ENCODE measurements at places on chromosomes 1 and 21.
A peak's percentile ranks its signal among the peaks of the same experiment; 100 is the strongest.

GRCh38 chr1:36456391-36456928, 6.2 kb upstream of the OSCP1 start:
- DNase-seq: no peak

- DNase-seq: no peak
Measured at GRCh38 chr1:28466226-28466778, 39.5 kb upstream of the RCC1 start.

DNA sequence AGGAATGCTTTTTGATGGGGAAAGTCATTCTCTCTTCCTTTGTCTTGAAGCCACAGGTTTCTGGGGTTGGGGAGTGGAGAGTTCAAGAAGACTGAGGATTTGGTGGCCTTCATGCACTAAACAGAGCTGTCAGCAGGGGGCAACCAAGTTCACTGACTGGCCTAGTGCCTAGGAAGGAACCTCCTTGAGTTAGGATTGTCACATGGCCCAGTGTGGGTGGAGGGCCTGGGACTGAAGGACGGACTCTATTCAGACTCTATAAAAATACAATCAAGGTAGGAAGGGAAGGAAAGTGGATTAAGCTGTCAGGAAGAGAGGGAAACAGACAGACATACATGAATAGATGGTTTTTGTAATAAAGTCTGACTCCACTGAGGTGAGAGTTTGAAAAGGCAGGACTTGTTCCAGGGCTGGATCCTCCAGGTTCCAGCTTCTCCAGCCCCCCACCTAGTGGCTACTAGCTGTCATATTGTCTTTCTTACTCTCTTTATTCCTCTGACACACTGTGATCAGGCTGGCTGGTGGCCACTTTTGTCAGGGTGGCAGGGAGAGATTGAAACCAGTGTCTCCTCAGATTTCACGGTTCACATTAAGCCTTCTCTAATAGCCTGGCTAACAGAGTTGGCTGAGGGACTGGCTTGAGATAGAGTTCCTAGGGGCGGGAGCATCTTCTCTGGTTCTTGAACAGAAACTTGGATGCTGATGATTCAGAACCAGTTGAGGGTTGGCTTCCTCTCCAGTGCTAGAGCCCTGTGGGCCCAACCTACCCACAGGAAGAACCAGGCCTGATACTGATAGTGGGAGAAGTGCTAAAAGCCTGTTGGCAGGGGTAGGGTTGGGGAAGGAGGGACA, 4.1 kb upstream of the SH3BGRL3 start:
- peak; percentile 69 for DNase-seq

DNA sequence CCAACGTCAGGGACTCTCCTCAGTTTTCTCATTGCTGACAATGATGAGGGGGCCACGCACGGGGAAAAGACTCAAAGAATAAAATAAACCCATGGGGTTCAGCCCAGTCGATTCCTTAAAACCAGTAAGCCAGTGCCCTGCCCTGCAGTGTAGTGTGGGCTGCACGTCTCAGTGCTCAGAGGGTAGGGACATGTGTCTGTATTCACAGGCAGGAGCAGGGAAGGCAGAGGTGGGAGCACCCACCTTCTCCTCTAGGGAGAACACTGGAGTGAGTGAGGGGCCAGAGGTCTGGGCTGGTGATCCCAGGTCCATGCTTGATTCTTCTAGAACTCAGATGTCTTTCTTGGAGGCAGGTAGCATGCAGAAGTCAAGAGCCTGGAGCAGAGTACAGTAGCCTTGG, 303.6 kb downstream of the MATN1 start:
- DNase-seq: no peak

- no peak for DNase-seq
Measured at GRCh38 chr1:31955917-31956736, 18.0 kb upstream of the PTP4A2 start.

DNA sequence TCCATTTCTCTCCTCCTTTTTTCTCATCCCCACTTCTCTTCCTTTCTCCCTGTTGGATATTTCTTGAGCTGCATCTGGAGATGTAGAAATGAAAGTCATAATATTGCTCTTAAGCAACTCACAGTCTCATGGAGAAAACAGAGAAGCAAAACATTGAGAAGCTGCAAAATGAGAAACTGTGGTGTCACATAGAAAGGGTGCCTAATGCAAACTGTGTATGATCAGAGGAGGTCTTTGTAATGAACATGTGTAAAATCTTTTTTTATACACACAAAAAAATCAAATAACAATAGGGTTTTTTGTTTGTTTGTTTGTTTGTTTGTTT, 11.8 kb upstream of the SLAMF7 start:
- DNase-seq: no peak

DNA sequence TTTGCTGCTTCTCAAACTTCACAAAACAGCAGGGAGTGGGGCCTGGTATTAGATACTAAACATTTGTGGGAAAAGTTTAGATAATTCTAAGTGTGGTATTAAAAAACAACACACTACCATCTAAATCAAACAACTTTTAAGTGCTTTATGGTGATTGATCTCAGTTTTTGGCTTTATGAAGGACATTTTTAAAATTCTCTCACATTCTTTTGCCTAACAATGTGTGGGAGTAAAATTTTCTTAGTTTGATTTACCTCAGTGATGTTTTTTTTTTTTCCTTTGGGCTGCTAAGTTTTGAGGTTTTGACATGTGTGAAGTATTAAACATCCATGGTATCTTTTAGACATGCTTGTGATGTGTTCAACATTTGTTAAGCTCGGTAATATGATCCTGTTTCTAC, 116.2 kb downstream of the DISP1 start:
- DNase-seq: no peak

DNA sequence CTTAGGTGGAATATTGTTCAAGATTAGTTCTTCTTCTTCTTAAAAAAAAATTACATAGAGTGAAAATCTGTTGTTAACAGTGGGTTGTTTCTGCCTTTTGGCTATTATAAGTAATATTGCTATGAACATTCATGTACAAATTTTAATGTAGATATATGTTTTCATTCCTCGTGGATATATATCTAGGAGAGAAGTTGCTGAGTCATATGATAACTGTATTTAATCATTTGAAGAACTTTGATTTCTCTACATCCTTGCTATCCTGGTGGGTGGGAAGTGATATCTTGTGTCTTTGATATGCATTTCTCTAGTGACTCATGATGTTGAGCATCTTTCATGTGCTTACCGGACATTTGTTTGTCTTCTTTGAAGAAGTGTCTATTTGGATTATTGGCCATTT, 29.9 kb downstream of the MAST2 start:
- DNase-seq: no peak

GRCh38 chr1:200653022-200653462, 16.7 kb downstream of the DDX59 start:
- DNase-seq: no peak

DNA sequence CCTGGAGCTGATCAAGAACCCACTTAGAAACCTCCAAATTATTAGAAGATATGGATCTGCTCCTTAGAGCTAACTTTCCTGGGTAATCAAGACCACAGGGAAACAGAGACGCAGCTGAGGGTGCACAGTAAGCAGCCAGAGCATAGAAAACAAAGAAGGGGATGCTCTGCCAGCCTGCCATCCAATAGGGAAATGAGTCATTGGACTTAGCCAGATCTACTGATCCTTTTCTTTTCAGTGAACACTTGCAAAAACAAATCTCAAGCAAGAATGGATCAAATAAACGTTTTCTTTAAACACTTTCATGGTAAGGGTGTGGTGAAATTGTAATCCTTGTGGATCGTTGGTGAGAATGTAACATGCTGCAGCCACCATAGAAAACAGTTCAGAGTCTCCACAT, 474.0 kb downstream of the LTN1 start:
- no peak for DNase-seq

DNA sequence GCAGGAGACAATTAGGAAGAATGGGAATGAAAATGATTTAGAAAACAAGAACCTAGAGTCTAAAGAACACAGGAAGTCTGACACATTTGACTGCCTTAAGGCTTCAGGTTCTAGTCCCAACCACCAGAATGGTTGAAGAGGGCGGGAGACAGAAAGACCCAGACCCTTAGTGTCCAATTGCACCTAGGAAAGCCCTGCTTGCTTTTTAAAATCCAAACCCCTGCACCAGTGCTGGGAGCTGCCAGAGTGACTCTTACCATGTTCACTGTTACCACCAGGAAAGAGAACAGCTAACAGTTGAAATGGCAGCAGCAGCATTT, 265 bp downstream of the CD1B start:
- DNase-seq: no peak

DNA sequence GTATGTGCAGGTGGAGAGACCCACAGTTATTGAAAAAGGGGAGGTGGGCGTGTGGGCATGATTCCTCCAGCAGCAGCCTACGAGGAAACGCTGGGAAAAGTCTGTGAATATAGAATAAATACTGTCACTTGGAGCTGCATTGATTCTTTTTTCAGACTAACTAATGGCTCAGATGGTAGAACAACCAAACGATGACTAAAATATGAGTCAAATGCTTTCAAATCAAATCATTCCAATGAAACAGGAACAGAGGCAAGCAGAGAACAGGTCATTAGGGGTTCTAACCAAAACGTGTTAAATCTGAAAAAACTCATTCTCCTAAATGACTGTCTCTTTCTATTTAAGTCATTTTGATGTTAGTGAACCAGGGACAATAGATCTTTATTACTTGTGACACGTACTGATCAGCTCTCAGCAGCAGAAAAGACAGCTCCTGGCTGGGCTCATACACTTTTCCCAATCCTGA, 35.1 kb upstream of the SEC16B start:
- DNase-seq: no peak

GRCh38 chr21:34085129-34085528, 11.8 kb downstream of the MRPS6 start:
- DNase-seq: no peak

DNA sequence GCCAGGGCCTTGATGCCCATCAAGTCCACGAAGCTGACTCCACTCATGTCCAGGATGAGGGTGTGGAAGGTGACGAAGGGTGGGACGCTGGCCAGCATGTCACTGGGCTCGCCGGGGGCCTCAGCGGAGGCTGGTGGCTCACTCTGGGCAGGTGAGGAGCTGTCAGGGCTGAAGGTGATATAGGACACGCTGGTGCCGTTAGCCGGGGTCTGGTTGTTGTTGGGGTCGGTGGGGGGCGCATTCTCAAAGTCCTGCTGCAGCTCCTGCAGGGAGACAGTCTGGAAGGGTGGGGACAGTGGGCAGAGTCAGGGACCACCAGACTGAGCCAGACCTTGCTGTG, 21.7 kb downstream of the SLC26A9 start:
- no peak for DNase-seq

- no peak for DNase-seq
Measured at GRCh38 chr1:54105080-54105479, 47.7 kb downstream of the CDCP2 start.

- DNase-seq: no peak
Measured at GRCh38 chr1:74508449-74508848, 4.0 kb downstream of the LRRC53 start.

DNA sequence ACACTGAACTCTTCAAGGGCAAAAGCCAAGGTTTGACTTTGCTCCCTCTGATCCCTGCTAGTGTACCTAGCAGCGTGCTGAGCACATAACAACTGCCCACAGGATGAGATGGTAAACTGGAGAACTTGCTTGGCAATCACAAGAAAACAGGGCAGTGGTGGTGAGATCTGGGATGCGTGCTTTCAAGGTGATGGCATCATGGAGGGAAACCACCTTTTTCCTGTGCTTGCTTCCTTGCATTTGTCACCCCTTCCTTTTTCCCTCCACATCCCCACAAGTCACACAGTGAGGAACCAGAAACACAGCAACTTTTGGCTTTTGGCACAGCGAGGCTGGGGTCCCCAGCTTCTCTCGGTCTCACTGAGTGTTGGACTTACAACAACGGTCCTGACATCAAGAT, 31.4 kb upstream of the BECN2 start:
- DNase-seq: no peak

DNA sequence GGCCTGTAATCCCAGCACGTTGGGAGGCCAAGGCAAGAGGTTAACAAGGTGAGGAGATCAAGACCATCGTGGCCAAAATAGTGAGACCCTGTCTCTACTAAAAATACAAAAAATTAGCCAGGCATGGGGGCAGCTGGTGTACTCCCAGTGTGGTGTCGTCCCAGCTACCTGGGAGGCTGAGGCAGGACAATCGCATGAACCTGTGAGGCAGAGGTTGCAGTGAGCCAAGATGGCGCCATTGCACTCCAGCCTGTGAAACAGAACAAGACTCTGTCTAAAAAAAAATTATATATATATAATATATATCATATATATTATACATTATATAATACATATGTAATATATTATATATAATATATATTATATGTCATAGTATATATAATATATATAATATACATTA, 249.2 kb upstream of the TPTE start:
- DNase-seq: no peak

DNA sequence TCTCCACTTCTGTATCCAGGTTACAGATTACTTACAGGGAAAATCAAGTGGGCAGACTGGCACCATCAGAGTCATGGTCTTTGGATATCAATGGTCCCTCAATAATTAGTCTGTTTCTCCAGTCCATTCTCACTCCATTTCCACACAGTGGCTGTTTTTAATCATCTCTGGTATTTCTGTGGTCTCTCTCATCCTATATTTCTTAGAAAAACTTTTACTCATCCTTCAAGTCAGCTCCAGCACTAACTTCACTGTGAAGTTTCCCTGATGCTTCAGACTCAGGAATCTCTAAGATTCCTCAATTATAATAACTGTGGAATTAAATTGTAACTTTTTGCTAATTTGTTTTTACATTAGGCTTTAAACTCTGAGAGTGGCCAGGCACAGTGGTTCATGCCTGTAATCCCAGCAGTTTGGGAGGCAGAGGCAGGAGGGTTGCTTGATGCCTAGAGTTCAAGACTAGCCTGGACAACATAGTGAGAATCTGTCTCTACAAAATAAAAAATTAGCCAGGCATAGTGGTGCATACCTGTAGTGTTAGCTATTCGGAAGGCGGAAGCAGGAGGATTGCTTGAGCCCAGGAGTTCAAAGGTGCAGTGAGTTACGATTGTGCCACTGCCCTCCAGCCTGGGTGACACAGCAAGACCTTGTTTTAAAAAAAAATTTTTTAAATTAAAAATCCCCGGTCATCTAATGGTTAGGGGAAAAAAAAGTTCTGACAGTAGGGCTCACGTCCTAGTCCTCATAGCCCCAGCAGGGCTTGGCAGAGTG, 10.6 kb downstream of the CD160 start:
- DNase-seq: no peak
